ENCODE measurements at places on chromosomes 12 and 14.

GRCh38 chr14:84028080-84028604 is 1501.8 kb upstream of the FLRT2 start:
- no peak for DNase-seq

- no peak for DNase-seq
Observed at GRCh38 chr14:79418649-79419415, 792.5 kb downstream of the DIO2 start.

GRCh38 chr14:104633276-104634137 is 28.9 kb upstream of the TMEM179 start:
- no peak for DNase-seq

- DNase-seq: no peak
Observed at GRCh38 chr12:25241167-25242020, 9.3 kb downstream of the KRAS start.

DNA sequence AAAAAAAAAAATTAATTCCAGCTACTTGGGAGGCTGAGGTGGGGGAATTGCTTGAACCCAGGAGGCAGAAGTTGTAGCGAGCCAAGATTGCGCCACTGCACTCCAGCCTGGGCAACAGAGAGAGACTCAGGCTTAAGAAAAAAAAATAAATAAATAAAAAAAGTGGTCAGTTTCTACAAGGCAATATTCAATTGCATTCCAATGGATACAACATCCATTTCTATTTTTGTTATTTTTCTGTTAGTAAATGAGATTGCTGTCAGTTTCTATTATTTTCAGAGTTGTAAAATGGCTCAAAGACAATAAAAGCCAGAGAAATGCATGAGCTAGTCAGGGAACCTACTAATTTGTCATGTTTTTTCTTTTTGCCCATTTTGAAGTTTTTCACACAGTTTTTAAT is 119.2 kb downstream of the PDE3A start:
- no peak for DNase-seq

Measured in aorta (tissue), 5 donors.